ENCODE measurements at places on chromosomes 12 and 14. TPM values are rescaled to one million over a fixed set of nuclear protein-coding genes. Genes with fewer than 3 reads are reported as not detected.

Gene C14orf132
- 2.0 TPM for total RNA-seq

Gene ALG10
- total RNA-seq: 10.7 TPM

DNA sequence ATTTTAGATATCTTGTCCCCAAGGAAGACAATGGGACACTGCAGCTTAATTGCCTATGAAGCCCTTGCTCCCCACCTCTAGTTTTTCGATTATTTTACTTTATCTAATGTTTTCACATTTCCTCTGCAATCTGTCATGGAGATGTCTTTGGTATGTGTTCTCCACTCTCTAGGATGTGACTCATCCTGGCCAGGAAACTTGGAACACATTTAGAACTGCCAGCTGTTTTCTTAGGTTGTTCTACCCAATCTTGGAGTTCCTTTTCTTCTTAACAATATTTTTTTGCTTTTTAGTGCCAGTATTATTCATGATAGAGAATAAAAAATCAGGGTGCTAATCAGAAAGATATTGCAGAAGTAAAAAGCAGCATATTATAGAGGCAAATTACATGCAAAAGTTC, 101.7 kb upstream of the CLEC14A start:
- no peak for DNase-seq

DNA sequence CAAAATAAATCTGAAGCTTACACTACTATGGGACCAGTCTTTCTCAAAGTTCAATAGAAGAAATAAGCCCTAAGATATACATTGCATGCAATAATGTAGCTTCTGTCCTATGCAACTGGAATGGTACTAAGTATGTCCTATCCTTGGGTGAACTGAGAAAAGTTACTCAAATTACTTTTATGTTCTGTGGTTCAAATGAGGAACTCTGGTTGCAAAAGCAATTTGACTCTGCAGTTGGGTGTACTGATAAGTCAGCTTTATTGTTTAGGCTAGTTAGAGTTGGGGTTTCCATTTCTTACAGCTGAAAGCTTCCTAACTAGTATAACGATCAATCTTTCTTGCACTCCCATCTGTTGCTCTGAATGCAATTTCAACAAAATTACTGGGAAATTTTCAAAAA, 29.2 kb downstream of the GPR135 start:
- DNase-seq: no peak

DNA sequence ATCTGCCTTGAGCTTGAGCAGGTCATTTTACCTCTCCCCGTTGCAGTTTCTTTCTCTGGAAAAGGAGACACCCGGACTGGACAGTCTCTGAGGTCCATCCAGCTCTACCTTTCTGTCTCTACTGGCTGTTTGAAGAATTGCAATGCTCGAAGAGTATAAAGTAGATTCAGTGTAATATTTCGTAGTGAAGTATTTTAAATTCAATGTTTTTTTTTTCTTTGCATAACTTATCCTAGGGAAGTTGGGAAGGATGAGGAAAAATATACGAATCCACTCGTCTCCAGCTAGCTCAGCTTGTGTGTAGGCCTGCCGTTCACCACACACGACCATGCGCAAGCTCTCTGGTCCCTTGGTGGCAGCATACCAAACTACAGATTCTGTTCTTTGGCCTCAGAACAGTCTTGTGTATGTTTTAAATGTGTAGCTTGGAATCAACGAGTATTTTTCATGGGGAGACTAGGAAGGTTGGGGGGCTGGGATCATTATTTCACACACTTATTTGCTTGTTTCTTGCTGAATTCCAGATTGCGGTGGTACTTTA, 307.9 kb downstream of the CACNA1C start:
- no peak for DNase-seq

- no peak for DNase-seq
Measured at GRCh38 chr14:56195704-56196103, 77.5 kb downstream of the PELI2 start.

Gene TMEM179
- not detected for total RNA-seq

- no peak for DNase-seq
Measured at GRCh38 chr14:81302638-81303037, 81.9 kb upstream of the GTF2A1 start.

Gene TNFAIP2
- total RNA-seq: 6.1 TPM

Gene MBIP
- total RNA-seq: 78.9 TPM

DNA sequence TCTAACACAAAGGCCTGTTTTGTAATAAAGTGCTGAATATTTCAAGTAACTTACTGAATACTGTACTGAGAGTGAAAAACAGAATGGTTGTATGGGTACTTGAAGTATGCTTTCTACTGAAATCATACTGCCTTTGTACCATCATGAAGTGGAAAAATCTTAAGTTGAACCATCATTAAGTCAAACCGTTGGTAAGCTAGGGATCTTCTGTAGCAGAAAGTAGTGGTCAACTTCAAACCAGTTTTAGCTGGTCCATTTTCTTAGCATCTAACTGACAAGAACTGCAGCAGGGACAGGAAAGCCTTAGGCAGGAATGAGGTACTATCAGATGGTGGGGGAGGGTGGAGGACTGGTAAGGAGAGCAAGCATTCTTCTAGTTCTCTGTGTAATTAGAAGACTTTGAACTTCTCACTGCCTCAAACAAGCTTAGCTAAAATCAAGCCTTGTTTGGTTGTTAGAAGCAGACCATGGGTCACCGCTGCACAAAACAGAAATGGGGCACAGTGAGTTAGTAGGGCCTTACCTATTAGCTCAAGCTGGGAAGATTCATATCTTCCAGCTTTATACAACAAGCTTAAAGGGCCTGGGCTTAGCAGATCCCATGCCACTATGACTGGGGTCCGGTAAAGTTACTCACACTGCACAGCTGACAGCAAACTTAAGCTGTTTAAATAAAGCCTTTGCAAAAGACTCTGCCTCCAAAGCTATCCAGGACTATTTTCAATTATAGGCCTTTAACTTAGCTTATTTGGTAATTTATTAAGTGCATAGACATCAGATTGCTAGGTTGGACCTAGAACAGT, 73.8 kb downstream of the ACADS start:
- no peak for DNase-seq

GRCh38 chr12:114916124-114916523, 232.1 kb upstream of the TBX3 start:
- no peak for DNase-seq

DNA sequence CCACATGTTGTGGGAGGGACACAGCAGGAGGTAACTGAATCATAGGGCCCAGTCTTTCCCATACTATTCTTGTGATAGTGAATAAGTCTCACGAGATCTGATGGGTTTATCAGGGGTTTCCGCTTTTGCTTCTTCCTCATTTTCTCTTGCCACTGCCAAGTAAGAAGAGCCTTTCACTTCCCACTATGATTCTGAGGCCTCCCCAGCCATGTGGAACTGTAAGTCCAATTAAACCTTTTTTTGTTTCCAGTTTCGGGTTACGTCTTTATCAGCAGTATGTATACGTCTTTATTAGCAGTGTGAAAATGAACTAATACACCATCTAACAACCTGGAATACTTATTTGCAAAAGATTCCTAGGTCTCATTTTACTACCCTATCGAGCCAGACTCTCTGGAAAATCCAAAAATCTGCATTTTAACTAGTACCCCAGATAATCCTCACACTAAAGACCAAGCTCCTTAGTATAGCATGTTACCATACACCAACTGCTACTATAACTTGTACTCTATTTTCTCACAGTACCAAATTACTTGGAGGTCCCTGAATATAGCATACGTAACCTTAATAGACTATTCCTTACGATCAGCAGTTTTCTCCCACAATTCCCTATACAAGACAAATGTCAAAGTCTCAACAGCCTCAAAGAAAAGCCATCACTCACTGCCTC, 11.5 kb downstream of the GTF2A1 start:
- DNase-seq: no peak

DNA sequence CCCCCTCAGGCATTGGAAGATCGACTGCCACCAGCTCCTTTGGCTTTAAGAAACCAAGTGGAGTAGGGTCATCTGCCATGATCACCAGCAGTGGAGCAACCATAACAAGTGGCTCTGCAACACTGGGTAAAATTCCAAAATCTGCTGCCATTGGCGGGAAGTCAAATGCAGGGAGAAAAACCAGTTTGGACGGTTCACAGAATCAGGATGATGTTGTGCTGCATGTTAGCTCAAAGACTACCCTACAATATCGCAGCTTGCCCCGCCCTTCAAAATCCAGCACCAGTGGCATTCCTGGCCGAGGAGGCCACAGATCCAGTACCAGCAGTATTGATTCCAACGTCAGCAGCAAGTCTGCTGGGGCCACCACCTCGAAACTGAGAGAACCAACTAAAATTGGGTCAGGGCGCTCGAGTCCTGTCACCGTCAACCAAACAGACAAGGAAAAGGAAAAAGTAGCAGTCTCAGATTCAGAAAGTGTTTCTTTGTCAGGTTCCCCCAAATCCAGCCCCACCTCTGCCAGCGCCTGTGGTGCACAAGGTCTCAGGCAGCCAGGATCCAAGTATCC, 288.7 kb downstream of the NAV3 start:
- DNase-seq: no peak

GRCh38 chr12:124142395-124143035, 152.4 kb upstream of the RFLNA start:
- DNase-seq: no peak

- no peak for DNase-seq
Measured at GRCh38 chr14:79842270-79842669, 369.0 kb downstream of the DIO2 start.

Gene MOAP1
- 127 TPM for total RNA-seq

All from CD4-positive, alpha-beta T cell (primary cell).